ENCODE measurements at places on chromosomes 11 and 22. TPM values are rescaled to one million over a fixed set of nuclear protein-coding genes. Genes with fewer than 3 reads are reported as not detected.
A peak's percentile ranks its signal among the peaks of the same experiment; 100 is the strongest.

DNA sequence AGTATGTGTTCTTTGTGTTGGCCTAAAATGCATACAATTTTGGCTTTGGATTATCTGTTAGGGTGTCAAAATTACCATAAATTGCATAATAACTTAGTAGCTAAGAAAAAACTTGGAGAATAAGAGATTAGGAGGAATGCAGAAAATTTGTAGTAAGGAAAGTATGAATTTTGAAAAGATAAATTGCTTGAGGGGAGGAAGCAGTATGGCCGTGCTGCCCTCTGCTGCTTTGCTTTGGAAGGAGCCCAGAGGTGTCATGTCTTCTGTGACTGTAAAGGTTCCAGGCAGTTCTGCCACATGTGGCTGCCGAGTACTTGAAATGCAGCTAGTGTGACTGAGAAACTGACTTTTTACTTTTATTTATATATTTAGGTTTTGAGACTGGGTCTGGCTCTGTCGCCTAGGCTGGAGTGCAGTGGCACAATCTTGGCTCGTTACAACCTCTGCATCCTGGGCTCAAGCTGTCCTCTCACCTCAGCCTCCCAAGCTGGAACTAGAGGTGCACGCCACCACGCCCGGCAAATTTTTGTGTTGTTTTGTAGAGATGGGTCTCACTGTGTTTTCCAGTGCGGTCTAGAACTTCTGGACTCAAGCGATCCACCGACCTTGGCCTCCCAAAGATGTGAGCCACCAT lies 1.8 kb downstream of the ADSL start:
- DNase-seq = peak; percentile 78

- no peak for DNase-seq
Observed at GRCh38 chr11:36313750-36314433, 17.8 kb downstream of the PRR5L start.

GRCh38 chr11:2791521-2792380 lies 92.0 kb upstream of the KCNQ1OT1 start:
- no peak for DNase-seq

- DNase-seq = peak; percentile 36
Observed at GRCh38 chr11:113401718-113402117, 14.1 kb downstream of the ANKK1 start.

DNA sequence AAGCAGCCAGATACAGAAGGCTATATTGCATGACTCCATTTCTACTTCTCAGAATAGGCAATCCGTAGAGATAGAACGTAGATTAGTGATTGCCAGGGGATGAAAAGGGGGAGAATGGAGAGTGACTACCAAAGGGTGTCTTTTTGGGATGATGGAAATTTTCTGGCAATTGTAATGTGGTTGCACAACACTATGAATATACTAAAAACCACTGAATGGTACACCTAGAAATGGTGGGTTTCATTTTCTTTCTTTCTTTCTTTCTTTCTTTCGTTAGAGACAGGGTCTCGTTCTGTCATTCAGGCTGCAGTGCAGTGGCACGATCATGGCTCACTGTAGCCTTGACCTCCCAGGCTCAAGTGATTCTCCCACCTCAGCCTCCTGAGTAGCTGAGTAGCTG lies 54.4 kb downstream of the BID start:
- no peak for DNase-seq

DNA sequence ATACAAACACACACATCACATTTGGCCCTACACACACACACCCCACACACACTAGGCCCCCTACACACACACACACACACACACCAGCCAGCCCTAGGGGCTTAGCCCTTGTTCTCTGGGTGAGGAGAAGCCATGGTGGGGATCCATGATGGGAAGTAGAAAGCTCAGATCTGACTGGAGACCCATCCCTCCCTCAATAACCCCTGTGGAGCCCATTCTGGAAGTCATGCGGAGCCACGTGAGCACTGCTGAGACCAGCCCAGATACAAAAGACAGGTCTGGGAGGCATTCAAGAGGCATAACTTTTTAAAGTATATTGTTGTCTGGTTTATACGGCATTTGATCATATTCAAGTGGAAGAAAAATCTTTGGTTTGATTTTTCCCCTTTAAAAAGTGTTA lies 448.5 kb downstream of the SOX6 start:
- DNase-seq = no peak

DNA sequence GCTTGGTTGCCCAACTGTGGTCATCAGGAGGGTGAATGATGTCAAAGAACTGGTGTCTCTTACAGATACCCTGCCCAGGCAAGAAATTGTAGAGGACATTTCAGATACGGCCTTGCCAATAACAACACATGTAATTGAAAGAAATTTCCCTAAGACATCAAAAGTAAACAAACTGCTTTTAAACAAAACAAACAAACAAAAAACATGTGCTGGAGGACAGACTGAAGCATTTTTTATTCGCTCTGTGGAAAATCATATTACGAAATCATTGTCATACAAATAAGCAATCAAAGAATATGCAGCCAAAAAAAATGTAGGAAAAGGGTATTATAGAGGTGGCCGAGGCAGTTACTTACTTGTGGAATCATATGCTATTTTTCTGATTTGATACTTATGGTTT lies 52.1 kb upstream of the MYEOV start:
- DNase-seq = no peak

DNA sequence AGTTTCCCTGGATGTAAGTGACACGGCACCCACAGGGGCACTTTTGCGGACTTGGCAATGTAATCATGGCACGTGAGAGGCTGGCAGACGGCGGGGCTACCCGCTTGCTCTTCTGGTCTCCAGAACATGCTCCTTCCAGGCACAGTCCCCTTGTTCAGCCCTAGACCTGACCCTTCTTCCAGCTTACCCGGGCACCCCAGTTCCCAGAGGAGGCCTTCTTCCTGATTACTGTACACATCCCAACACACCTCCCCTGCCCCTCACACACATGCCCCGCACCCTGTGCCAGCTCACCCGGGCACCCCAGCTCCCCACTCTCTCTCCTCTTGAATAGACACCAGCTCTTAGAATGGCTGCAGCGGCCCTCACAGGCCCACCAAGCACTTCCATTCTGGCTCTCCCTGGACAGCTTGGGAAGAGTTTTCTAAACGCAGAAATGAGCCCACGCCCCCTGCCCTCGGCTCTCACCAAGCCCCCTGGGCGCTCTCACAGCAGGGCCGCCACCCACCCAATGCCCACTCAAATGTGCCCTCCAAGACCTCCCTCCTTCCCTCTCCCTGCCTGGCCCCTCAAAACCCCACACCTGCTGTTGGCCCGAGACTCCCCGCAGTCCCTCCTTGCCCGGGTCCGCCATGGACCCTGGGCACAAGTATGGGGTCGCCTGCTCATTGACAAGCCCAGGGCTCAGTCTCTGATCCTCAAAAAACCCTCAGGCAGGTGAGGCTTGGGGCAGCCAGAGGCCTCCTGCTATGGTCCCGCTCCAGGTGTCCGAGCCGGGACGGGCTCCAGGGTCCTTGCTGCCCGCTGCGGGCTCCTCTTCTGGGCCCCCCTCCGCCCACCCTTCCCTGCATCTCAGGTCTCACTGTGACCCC lies 88.5 kb downstream of the WNT7B start:
- DNase-seq = no peak

DNA sequence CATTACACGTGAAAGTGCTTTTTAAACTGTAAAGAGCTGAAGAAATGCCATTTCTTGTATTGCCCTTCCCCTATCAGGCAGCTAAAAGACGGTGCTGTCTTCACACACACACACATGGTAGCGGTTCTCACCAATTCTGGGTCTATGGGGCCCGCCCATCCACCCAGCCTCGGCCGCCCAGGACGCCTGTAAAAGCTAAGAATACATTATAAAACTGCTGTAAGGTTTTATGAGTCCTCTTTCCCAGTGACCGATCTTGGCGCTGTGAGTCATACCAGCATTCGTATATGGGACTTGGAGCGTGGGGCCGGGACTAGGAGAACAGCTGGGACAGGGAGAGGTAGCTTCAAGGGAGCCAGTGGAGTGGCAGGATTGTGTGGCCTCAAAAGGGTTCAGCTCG lies 149.7 kb upstream of the CADM1 start:
- no peak for DNase-seq

DNA sequence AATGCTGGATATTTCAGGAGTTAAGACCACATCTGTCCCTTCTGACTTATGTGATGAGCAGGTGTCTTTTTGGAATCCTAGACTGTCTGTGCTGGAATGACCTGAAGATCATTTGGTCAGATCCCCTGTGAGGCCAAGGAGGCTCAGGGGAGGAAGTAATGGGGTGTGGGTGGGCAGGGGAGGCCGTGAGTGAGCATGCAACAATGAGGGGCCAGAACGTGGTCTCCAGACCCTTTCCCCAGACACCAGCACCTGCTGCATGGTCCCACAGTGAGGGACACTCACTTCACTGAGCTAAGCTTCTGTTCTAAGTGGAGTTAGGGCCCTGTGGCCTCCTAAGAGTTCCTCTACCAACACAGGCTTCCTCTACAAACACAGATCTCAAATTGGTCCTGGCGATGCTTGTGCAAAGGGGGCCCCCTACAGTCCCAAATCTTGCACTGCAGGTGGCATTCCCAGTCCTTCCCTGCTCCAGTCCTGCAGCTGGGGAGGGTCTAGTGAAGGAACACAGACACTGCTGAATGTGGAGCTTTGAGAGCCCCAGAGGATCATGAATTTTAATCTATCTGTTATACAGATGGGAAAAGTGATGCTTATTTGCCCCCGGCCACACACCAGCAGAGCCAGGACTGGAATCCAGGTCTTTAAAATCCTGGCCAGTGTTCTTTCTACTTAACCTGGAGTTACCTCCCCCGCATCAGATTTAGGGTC lies 7.4 kb downstream of the USP2 start:
- peak; percentile 89 for DNase-seq

DNA sequence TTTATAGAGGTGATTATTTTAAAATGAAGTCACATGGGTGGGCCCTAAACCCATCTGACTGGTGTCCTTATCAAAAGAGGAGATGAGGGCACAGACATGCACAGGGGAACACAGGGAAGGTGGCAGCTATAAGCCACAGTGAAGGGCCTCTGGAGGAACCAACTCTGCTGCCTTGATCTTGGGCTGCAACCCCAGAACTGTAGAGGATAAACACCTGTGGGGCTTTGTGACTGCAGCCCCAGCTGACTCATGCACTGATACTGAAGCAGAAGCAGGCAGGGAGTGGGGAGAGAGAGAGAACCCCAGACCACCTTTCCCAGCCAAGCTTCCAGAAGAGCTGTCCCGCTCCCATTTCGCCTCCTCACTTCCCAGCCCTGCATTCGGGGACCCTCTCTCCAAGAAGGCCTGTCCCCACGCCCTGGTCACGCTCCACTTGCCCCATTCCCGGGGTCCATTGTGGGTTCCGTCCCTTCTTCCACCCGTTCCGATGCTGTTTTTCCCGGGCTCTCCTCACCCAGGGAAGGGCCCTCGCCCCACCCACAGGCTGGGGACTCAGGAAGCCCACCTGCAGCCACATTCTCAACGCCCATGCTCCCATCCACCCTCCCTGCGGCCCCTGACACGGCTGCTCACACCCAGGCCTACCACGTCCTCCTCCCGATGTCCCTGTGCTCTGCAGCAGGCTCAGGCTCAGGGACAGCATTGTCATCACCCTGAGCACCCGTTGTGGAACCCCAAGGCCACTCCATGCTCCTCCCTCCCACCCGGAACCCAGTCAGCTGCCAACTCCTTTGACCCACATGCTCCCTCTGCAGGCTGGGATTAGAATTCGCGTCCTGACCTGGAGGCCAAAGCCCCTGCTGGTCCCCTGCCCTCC lies 90.8 kb upstream of the SHANK2 start:
- DNase-seq = peak; percentile 41

DNA sequence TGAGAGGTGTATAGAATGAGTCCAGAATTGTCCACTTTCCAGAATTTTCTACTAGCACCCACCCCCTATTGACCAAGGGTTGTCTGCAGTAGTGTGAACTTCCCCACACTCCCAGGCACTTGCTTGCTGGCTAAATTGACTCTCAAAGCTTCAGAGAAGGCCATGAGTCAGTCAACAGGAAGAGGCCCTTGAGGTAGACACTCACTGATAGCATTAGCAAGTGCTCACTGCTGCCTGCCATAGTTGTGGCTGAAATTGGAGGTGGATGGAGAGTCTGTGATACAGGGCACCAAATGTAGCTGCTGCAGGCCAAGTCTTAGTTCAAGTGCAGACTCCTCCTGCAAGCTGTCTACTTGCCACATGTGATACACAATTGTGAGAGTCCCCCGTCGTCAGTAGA lies 156.8 kb downstream of the SPON1 start:
- no peak for DNase-seq

- no peak for DNase-seq
Observed at GRCh38 chr11:35714882-35715627, 52.5 kb downstream of the TRIM44 start.

DNA sequence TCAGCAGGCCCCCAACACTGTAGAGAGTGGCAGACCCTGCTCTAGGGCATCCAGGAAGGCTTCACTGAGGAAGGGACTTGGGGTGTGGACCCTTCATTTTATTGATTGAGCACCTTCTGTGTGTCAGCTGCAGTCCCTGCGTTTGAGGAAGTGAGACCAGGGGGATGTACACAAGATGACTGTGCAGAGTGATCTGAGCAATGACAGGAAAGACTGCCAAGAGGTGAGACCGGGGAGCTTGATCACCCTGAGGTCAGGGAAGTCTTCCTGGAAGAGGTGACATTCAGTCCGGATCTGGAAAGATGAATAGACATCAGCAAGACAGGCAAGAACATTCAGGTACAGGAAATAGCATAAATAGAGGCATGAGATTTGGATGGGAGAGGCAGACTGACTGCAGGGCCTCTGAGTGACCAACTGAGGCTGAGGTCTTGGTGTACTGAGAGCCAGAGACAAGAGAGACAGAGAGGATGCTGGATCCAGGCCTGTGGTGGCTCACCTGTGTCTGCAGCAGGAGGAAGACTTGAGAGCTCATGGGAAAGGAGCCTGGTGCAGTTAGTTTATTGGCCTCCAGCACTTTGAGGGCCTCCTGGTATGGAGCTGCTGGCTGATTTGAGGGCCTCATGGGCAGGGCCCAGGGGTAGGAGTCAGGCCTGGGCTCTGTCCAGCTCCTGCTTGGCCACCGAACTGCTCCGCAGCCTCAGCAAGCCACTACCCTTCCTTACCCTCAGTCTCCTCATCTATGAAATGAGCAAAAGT lies 5.2 kb downstream of the DGAT2 start:
- no peak for DNase-seq

DNA sequence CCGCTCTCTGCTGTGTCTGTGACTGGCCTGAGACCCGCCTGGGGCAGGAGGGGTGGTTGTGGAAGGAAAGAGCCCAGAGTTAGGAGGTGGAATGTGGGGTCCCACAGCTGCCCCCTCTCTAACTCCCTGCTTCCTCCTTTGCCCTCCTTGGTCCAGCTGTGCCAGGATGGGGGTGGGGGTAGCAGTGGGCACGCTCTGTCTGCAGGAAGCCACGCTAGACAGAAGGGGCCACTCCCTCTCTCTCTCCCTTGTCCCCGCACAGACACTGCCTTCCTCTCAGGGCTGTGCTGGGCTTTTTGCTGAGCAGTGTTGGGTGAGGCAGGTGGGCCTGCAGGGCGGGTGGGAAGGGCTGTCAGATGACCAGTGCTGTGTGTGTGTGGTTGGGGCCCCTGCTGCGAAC lies 2.0 kb upstream of the SOX10 start:
- no peak for DNase-seq

Gene SH3BP1
- polyA plus RNA-seq = 15.0 TPM

Gene RIBC2
- polyA plus RNA-seq = 0.35 TPM

Gene C11orf68
- 73.1 TPM for polyA plus RNA-seq

Gene TBX10
- polyA plus RNA-seq = 1.1 TPM

Gene APLNR
- 13.6 TPM for polyA plus RNA-seq
